Activated CD4-positive, CD25-positive, alpha-beta regulatory T cell treated with anti-CD3 and anti-CD28 coated beads, Interleukin-2, amount 50 U/mL, for 24 hours (primary cell): ENCODE measurements at places on chromosomes 11 and 22.

DNA sequence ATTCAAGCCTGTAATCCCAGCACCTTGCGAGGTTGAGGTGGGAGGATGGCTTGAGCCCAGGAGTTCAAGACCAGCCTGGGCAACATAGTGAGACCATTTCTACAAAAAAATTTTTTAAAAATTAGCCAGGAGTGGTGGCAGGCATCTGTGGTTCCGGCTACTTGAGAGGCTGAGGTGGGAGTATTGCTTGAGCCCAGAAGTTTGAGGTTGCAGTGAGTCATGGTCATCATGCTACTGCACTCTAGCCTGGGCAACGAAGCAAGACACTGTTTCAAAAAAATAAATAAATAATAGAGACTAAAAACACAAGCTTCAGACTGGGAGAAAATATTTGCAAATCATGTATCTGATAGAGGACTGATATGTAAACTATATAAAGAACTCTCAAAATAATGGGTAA lies 33.2 kb downstream of the BTBD10 start:
- ATAC-seq: no peak

- ATAC-seq: no peak
These were observed 100.6 kb upstream of the FGF3 start for GRCh38 chr11:69919659-69920344.

- ATAC-seq: no peak
These were observed 83.7 kb downstream of the CDKN1C start for GRCh38 chr11:2801711-2802388.

DNA sequence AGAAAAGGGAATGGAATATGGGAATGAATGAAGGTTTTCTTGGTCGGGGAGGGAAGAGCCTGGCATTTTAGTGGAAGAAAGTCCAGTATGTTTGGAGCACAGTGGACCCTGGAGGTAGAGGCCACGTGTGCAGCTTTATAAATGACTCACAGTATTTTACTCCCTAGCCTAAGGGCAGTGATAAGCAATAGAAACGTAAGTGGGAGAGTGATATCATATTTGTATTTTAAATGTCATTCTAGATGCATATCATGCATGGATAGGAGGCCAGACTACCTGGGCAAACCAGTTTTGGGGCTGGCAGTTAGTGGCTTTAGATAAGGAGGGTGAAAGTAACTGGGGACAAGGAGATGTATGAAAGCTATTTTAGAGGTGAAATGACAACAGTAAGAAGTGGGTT lies 174.1 kb downstream of the ARHGAP42 start:
- no peak for ATAC-seq

DNA sequence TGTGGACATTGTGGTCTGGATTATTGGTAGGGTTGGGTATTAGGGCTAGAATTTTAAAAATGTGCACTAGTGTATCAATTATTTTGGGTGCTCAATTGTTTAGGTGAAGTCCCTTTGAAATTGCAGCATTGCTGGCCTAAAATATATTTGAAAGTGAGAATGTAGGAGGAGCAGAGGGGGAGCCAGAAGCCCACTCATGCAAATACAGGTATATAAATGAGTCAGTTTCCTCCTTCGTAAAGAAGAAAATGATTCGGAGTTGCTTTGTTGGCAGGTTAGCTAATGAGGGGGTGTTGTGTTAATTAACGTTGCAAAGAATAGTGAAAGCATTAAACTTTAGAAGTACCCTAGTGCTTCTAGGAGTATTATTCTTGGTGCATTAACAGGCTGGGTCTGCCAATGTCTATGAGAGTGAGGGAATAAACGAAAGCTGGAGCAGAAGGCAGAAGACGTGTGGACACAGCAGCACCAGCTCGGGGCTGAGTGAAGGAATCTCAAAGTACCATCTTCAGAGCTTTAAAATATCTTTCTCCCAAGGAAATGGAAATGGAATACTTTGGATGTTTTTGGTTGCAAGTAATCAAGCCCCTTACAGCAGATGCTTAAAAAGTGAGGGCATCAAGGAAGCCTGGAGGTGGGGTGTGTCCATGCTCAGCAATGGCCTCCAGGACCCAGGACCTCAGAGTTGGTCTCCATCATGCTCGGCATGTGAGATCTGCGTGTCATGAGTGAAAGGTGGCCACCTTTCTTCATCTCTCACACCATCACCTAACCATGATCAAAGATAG lies 522.9 kb downstream of the NTM start:
- no peak for ATAC-seq

DNA sequence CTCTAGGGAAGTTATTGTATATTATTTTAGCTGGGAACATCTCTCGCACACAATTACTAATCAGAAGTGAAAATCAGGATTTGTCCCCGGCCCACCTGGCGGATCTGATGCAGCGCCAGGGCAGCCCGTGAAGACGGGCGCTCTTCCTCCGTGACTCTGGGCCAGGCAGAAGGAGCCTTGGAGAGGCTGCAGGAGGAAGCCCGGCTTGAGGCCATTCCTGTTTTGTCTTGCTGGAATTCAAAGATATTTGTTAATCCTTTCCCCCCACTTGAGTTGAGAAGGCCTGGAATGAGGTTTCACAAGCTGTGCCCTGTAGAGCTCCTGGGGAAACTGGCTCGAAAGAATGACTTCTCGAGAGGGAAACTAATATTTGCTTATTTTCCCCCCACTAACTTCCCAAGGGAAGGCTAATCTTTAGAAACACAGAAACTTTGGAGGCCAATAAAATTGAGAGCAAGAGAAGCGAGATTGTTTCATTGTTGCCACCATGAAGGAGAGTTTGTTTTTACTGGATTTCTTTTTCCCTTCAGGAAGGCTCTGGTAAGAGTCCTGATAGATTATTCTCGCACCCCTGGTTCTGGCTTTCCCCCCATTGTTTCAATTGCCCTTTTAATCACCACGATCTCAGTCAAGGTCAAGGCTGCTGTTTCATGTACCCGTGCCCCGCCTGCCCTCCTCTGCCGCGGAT lies 92.8 kb upstream of the SEPTIN5 start:
- no peak for ATAC-seq
